ENCODE measurements at places on chromosomes 2 and 18.

- DNase-seq = no peak
These were observed 52.6 kb downstream of the TACR1 start for GRCh38 chr2:75146606-75147332.

DNA sequence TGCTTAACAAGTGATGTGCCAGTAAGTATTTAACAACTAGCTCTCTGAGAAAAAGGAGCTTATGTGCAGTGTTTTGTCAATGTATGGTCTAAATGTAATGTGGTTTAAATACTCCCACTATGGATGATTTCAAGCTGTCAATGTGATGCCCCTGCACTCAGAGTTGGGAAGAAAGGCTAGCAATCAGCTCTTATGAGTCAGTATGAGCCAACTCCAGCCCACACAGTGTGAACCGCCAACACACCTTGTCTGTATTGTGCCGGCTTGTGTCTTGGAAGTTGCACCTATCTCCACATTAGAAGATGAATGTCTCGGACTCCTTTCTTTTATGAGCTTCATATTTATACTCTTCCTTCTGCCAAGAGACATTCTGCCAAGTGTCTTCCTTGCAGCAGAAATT, 703.8 kb upstream of the RAB6C start:
- DNase-seq = no peak

DNA sequence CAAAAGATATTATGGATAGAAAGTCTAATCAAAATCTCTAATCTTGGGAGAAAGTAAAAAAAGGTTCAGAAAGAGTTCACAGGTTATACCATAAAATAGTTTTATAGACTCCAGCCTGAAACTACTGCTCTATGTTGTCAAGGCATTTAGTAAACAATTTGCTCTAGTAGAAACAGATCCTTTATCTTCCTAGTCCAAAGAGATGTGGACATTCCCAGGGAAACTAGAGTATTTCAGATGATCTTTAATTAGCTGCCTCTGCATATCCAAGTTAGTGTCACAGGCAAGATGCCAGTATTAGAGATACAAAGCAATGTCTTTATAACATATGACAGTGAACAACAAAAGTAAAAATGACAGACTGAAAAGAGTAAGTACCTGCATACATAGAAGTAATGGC, 708.6 kb downstream of the CCDC85A start:
- no peak for DNase-seq

GRCh38 chr2:169343202-169343601, 19.1 kb downstream of the LRP2 start:
- no peak for DNase-seq

GRCh38 chr2:71129902-71130151, 202 bp downstream of the MCEE start:
- no peak for DNase-seq

- DNase-seq = no peak
These were observed 133.4 kb downstream of the ZNF407 start for GRCh38 chr18:74731097-74731496.

- no peak for DNase-seq
These were observed 40.1 kb downstream of the FBXO48 start for GRCh38 chr2:68426848-68427579.

DNA sequence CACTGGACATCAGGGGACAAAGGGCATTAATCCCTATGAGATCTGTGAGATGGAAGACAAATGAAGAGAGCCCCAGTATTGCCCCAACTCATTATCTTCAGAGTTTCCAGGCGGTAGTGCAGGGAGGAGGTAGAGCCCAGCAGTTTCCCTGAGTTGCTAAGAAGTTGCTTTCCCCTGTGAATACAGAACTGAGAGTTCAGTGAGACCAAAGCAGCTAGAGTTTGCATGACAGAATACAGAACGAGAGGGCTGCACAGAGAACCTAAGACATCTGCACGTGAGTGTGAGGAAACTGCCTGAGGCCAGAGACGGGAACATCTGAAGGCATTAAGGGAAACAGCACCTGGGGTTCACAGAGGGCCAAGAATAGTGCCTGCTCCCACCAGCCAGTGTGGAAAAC, 18.1 kb upstream of the PGAP1 start:
- DNase-seq = no peak

DNA sequence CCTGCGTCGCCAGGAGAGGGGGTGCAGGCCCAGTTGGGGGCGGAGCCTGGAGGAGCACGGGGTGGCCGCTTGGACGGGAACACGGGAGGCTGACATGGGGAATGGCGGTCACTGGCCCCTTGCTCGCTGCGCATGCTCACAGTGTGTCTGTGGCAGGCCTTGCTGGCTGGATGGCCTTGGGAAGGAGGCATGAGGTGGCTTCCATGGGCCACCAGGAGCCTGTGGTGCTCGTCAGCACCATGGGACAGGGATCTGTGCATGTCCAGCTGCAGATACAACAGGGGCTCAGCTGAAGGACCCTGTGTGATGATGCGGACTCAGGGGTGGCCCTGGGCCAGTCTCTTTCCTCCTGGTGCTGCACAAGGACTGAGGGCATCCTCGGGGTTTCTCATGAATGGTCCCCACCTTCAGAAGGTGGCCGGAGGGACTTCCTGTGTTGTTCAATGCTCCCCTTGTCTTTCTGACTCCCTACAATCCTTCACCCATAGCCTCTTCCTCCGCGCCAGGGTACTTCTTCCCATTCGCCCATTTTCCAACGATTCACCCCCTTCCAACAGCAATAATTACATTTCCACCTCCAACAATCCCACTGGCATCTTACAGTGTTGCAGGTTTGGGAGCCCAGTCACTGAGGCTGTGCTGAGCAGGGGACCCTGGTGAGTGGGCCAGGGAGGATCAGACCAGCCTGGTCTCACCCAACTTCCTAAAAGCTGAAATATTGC, 3.4 kb upstream of the SP140L start:
- DNase-seq = no peak

GRCh38 chr2:241469746-241470145, 38.6 kb downstream of the STK25 start:
- no peak for DNase-seq

DNA sequence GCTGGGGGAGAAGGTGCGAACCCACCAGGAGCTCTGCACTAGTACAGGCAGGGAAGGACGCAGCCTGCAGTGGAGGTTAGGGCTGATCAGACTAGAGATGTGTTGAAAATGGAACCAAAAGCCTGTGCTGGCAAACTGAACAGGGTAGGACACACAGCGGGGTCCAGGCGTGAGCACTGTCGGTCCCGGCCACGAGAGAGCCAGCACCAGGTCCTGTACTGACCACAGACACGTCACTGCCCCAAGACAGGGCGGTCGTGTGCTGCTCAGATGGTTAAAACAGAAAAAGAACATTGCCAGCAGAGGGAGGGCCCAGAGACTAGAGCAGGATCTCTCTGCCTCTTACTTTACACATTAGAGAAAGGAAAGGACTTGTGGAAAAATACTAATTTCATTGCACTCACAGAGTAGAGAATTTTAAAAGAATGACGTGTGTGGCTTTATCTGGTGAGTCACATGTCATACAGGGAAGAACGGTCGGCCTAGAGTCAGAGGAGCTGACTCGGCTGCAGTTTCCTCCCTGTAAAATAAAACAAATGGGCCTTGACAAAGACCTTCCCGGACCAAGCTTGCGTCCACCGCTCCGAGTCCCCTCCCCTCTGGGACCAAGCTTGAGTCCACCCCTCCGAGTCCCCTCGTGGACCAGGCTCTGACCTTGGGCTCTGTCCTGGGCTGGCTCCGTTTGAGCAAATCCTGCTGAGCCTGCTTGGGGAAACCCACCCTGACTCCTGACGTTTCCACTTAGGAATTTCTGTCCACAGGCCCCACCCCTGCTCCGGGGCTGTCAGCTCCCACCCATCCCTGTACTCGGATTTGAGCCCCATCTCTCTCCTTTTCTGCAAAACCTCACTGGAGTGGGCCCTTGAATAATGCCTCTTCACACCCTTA, 16.7 kb upstream of the ADI1 start:
- DNase-seq = no peak

- DNase-seq = no peak
These were observed 988 bp upstream of the KCNE4 start for GRCh38 chr2:223050900-223051504.

DNA sequence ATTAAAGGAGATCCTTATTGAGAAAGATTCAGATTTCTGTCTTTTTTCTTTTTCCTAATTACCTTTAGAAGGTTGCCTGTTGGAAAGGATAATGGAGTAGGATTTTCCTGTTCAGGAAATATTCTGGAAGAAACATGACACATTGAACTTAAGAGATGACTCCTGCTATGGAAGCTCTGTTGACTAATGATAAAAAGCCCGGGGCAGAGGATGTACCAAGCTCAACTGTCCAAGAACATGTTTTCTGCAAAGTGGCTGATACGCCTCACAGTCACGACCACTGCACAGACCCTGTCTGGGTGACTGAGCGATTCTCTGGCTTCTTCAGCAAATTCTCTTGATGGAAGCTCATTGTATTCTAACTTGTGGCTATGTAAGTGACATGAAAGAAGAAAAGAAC, 86.2 kb upstream of the THOC1 start:
- no peak for DNase-seq

DNA sequence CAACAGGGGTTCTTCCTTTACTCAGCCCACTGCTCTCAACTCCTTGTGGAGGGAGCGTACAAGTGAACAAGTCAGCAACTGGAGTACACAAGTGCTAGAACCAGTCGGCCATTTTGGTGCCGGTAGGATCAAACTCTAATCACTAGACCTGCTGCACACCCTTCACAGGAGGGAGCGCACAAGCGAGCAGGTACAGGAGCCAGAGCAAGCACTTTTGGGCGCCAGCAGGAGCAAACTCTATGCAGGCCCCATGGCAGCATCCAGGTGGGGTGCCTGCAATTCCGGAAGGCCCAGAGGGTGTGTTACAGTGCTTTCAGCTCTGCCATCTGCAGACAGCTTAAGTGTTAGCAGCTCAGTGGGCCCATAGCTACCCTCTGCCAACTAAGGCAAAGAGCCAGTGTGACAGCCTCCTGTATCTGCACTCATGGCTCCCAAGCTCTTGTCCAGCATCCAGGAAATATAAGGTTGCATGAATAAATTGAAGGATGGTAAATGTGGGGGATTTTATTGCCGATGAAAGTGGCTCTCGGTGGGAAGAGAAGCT, 426.1 kb downstream of the DCC start:
- no peak for DNase-seq

- DNase-seq = no peak
These were observed 19.4 kb downstream of the THAP4 start for GRCh38 chr2:241617431-241618154.

GRCh38 chr2:128818248-128818647, 499.6 kb upstream of the HS6ST1 start:
- no peak for DNase-seq

- DNase-seq = no peak
These were observed 25.0 kb upstream of the CXXC1 start for GRCh38 chr18:50312296-50313030.

DNA sequence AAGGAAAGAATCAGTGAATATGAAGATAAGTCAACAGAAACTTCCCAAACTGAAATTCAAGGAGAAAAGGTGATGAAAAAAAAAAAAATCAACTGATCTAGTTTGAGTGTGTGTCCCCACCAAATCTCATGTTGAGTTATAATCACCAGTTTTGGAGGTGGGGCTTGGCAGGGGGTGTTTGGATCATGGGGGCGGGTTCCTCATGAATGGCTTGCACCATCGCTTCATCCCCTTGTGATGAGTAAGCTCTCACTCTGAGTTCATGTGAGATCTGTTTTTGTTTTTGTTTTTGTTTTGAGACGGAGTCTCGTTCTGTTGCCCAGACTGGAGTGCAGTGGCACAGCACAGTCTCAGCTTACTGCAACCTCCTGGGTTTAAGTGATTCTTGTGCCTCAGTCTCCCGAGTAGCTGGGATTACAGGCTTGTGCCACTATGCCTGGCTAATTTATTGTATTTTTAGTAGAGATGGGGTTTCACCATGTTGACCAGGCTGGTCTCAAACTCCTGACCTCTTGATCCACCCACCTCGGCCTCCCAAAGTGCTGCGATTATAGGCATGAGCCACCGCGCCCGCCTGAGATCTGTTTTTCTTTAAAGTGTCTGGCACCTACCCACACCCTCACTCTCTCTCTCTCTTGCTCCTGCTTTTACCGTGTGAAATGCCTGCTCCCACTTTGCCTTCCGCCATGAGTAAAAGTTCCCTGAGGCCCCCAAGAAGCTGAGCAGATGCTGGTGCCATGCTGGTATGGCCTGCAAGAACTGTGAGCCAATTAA, 4.0 kb upstream of the SLC66A2 start:
- DNase-seq = no peak

DNA sequence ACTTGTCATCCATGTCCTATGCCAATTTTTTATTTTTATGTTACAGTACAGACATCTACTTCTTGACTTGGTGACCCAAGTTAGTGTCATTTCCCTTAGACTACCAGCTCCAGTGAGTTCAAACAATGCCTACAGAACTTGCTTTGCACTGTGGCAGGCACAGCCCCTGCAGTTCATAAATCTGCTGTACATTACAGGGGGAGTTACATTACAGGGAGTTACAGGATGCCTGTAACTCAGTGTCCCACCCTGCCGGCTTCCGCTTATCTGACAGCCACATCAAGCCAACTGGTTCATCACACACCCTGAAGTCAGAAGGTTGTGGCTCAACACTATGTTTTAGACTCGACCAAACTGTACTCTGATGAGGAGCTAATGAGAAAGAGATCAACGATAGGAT, 7.8 kb upstream of the NPAS2 start:
- DNase-seq = no peak

- DNase-seq = no peak
These were observed 56.6 kb downstream of the BMPR2 start for GRCh38 chr2:202432776-202433175.

GRCh38 chr2:189821953-189822748, 37.9 kb downstream of the PMS1 start:
- no peak for DNase-seq

DNA sequence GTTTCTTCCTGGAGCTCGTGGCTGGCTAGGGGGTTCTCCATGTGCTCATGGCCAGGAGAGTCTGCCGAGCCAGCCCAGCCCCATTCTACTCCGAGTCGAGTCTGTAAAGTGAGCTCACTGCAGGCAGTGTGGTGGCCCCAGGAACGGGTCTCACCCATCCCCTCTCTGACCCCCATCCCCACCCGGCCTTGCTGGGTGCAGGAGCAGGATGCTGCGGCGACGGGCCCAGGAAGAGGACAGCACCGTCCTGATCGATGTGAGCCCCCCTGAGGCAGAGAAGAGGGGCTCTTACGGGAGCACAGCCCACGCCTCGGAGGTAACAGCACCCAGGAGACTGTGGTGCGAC, 1.4 kb downstream of the ANO7 start:
- DNase-seq = no peak

GRCh38 chr2:71602581-71602980, 149.2 kb downstream of the DYSF start:
- no peak for DNase-seq

- no peak for DNase-seq
These were observed 105.5 kb downstream of the CAPN13 start for GRCh38 chr2:30701782-30702181.

DNA sequence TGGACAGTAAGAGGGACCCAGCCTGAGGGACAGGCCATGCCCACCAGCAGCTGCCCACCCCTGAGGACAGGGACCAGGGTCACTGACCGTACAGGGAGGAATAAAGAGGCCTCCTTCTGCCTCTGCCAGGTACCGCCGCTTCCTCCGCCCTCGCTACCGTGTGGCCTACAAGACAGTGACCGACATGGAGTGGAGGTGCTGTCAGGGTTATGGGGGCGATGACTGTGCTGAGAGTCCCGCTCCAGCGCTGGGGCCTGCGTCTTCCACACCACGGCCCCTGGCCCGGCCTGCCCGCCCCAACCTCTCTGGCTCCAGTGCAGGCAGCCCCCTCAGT, 2.2 kb downstream of the EMILIN1 start:
- no peak for DNase-seq
